Activated T-cell treated with anti-CD3 and anti-CD28 coated beads, Interleukin-2, amount 50 U/mL, for 72 hours (primary cell): ENCODE measurements at places on chromosomes 5 and 9.

DNA sequence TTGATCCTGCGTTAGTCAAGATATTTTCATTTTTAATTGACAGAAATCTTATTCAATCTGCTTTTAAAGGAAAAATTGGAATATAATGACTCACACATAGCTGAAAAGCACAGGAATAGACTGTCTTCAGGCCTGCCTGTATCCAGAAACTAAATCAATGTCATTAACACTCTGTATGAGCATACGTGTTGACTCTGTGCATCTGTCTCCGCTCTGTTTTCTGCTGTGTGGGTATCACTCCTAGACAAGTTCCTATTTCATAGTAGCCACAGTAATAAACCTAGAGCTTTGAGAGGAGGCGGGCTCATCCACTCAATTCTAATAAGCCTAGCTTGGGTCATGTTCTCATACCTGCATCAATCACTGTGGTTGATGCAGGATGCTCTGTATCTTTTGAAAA lies 267.6 kb downstream of the KCTD16 start:
- no peak for DNase-seq

GRCh38 chr5:150485693-150486401 lies 22.1 kb upstream of the NDST1 start:
- DNase-seq = peak; percentile 39

DNA sequence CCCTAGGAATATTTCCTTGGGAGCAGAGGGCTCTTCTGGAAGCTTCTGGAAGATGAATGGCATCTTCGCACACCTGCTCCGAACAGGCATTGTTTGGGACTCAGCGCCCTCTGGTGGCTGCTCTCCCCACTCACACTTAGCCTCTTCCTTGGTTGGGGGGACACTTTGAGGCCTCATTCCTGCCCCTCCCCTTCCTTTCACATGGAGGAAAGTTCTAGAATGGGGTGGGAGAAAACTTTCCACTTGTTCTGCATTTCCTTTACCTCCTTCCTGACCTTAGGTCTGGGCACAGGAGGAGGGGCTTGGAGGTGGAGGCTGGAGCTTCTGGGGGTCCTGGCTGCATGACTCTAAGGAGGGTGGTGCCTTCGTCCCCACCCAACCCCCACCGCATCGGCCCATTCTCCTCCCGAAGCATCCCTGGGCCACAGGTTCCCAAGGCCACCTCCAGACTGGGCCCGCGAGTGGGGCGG lies 19.3 kb upstream of the SMIM32 start:
- peak; percentile 48 for DNase-seq

GRCh38 chr5:53170746-53171349 lies 61.3 kb upstream of the MOCS2 start:
- DNase-seq = peak; percentile 10

DNA sequence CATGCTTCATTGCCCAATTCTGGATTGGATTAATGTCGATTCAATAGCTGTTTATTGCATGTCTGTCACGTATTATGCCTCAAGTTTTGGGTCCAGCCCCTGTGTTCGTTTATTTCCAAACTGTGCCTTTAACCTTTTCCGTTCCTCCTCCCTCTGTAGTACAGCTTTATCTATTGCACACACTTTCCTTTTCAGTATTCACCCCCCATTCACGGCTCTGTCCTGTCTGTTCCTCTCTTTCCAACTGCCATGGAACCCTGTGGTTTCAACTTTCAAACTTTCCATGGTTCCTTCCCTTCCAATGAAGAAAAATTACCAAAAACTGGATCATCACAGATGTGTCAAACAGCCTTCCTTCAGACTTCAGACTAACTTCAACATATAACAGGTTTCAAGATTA lies 17.1 kb downstream of the SMARCA2 start:
- no peak for DNase-seq

DNA sequence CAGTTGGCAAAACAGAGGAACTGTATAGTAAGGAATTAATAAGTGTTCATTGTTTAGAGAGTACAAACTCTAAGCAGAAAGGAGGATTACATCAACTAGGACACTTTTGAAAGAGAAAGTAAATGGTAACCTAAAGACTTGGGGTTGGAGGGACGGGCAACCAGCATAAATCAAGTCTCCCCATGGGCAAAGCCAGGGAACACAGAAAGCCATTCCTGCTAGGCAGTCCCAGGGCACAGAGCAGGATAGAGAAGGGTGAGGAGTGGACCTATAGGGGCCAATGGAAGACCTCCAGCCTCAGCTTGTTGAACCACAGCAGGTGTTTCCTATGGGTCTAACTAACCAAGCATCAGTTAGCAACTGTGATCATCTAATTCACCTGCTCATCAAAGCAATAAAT lies 9.2 kb upstream of the ERAP1 start:
- no peak for DNase-seq

DNA sequence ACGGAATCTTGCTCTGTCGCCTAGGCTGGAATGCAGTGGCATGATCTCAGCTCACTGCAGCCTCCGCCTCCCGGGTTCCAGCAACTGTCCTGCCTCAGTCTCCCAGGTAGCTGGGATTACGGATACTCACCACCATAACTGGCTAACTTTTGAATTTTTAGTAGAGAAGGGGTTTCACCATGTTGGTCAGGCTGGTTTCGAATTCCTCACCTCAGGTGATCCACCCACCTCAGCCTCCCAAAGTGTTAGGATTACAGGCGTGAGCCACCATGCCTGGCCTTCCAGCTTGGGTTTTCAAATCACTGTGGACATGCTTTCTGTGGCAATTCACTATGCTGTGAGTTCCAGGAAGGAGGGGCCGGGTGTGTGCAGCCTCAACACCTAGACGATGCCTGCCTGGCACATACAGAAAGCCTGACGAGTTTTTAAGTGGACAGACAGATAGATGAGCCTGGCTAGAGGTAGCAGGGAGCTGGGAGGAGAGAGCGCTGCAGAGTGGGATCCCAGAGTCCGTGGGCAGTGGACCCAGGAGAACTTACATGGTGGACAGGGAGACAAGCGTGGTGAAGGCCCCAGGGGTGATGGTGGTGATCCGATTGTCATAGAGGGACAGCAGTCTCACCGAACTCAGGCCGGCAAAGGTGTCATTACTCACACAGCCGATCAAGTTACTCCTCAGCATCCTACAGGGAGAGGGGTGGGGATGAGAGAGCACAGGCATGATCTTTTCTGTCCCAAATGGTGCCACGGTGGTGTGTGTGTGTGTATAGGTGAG lies 173.4 kb upstream of the PANK3 start:
- no peak for DNase-seq

GRCh38 chr9:20580673-20581072 lies 41.6 kb downstream of the MLLT3 start:
- no peak for DNase-seq

GRCh38 chr5:83718195-83718825 lies 2.3 kb downstream of the HAPLN1 start:
- DNase-seq = peak; percentile 31

DNA sequence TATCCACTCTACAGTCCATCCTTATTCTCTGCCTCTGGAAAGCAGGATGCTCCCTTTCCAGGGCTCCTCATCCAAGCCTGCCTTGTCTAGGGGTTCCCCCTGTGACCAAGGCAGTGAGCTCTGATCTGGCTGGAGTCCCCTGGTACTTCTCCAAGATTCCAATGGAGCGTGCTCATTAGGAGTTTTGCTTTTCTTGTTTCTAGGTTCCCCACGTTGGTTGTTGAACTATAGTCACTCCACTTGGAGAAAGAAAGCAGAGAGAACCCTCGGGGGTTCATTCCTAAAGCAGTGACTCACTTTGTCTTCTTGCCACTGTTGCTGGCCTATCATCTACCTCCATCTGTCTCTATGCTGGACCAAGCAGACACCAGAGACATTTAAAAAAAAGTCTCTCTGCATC lies 192.6 kb downstream of the TLE4 start:
- no peak for DNase-seq

DNA sequence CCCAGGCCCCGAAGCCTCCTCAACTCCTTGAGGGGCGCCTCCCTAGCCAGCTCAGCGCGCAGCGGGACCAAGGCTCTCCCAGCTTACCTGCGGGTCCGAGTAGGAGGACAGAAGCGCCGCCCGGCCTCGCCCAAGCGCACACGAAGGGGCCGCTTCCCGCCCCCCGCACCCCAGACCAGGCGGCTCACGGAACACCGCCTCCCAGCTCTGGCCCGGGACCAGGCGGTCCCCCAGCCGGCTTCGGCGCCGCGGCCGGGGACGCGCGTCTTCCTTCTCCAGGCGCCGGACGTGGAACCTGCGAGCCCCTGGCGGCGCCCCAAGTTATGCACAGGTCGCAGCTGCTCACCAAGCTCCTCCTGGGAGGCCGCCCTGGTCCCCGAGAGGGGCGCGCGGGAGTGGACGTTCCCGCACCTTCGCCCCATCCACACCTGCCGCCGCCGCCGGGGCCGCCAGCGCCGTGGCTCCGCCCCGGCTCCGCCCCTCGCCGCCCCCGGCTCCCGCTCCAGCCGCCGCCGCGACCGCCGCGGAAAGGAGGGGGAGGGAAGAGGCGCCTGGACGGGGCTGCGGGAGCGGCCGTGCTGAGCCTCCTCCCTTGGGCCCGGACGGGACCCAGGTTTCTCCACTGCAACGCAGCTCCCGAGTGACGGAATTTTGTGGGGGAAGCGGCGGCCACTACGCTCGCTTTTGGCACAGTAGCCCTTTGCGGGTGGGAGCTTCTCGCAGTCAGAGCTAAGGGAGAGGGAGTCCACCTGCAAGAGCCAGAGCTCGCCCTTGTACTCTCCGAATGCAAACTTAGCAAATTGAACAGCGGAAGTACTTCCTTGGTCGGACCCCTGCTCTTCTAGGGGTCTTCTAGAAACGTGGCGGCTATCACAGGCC lies 77.5 kb upstream of the IFNE start:
- DNase-seq = peak; percentile 55

DNA sequence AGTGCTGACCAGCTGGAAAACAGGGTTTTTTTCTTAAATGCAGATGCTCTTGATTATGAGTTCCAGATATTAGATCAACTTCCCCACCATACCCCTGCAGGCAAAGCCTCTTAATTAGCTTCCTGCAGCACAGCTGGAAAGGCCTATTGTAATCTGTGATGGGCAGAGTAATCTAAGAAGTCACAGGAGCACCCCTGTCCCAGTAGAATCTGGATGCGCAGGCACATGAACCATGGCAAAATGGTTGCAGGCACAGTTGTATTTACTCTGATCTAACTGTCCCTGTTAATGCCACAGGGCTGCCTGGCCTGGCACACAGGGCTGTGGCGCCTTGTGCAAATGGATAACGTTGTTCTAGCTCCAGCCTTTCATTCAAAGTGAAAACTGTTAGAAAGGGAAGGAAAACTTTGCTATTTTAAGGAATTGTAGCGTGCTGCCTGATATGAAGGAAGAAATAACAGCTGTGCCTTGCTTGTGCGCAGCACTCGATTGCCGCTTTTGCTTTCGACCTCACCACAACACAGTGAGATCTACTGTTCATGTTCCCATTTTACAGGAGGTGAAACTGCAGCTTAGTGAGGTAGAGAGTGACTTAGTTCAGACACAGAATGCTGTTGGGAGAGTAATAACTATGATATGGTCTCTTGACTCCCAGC lies 2.3 kb downstream of the TGFBI start:
- DNase-seq = no peak

GRCh38 chr5:43168175-43168574 lies 23.9 kb upstream of the NIM1K start:
- no peak for DNase-seq

GRCh38 chr5:5634817-5635216 lies 212.3 kb downstream of the ICE1 start:
- DNase-seq = no peak

DNA sequence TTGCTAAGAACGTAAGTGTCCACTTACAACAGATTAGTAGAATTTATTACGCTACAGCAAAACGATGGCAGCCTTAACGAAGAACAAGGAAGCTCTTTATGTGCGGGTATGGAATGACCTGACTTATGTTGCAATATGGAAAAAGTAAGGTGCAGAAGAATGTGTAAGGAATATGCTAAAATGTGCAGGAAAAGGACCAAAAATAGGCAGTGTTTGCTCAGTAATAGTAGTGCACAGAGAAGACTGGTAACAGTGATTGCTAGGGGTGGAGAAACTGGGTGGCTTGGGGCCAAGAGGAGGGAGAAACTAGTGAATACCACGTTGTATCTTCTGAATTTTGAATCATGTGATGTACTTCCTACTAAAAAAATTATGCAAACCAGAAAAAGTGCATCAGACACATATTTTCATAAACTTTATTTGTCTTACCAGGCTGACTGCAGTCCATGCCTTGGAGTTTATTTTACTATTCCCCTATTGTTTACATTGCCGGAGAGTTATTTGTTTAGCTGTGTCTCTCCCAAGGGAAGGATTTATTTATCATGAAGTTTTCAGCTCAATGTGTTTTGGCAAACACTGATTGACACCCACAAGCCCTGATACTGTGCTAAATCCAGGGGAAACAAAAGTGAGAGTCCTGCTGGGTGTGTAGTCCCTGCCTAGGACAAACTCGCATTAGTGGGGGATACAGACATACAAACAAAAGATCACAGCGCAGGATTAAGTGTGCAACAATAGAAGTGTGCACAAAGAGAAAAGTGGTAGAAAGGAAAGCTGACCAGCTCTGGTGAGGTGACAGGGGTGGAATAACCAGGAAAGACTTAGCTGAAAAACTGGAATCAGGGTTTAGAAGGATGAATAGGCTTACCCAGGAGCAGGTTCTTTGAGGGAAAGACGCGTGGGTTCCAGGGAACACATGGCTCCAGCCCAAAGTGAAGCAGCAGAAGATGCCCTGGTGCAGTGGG lies 34.0 kb upstream of the ZNF484 start:
- no peak for DNase-seq

DNA sequence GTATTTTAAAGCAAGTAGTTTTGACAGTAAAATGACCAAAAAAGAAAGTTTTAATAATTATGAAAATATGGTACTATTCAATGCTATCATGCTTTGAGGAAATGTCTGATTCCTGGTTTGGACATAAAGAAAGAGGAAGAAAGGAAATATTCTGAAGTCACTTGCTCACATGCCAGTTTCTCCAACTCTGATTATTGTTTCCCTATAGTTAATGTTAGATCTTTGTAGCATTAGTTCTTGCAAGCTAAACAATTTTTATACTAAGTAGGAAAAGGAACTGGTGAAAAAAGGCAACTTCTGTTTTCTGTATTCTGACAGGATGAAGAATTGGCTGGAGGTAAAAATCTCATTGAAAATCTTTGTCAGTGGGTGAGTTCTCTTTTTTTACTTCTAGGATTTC lies 119.5 kb downstream of the YTHDC2 start:
- no peak for DNase-seq

DNA sequence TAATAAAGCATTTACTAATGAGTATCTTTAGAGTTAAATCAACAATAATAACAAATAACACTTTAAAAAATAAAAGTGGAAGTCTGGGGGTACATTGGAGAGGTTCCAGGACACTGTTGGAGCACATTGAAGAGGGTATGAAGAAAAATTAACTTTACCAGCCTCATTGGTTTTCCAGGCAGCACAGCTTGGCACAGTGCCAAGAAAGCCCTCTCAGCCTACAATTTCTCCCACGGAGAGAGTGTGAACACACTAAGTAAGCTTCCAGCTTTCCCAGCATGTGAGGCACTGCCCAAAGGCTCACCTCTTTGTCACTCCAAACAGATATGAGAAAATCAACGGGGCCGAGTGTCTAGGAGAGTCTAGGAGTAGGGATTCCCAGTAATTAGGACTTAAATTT lies 1912.8 kb upstream of the NUDT12 start:
- DNase-seq = no peak

DNA sequence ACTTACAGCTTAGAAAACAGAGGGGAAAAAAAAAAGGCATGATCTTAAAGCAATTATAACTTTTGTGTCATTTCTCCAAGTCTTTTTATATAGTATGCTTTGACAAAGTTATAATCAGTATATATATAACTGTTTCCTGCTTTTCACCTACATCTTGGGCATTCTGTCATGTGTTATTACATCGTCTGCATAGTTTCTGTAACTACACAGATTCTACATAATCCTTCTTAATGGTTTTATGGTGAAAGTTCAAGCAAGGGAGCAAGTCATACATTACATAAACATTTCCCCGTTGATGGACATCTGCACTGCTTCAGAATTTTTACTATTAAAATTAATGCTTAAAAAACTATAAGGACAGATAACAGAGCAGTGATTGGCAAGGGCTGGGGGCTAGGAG lies 12.1 kb downstream of the FEM1C start:
- no peak for DNase-seq
